Small intestine (tissue), 16 donors: ENCODE measurements at places on chromosomes 7 and 10. TPM values are rescaled to one million over a fixed set of nuclear protein-coding genes. Genes with fewer than 3 reads are reported as not detected.

DNA sequence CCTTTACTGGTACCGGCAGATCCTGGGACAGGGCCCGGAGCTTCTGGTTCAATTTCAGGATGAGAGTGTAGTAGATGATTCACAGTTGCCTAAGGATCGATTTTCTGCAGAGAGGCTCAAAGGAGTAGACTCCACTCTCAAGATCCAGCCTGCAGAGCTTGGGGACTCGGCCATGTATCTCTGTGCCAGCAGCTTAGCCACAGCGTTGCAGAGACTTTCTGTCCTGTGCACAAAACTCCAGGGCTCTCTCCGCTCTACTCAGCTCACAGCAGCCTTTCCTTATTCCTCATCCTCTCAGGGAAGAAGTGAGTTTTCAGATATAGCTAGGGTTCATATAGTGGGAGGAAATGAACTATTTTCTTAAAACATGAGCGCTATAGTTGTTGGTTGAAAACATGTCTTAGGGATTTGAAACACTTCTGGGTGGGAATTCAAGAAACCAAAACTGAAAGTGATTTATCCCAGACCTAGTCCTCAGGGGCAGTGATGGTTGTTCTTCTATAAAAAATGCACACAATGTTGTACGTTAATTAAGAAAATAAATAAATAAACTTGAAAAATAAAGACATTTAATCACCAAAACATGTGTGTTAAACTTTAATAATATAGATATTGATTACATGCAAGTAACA is 150.2 kb upstream of the PRSS58 start:
- no peak overlapping the region for H3K27ac ChIP-seq
- H3K36me3 ChIP-seq: no peaks in the 10 kb centered on the region
- no peaks in the 10 kb centered on the region for H3K27me3 ChIP-seq

DNA sequence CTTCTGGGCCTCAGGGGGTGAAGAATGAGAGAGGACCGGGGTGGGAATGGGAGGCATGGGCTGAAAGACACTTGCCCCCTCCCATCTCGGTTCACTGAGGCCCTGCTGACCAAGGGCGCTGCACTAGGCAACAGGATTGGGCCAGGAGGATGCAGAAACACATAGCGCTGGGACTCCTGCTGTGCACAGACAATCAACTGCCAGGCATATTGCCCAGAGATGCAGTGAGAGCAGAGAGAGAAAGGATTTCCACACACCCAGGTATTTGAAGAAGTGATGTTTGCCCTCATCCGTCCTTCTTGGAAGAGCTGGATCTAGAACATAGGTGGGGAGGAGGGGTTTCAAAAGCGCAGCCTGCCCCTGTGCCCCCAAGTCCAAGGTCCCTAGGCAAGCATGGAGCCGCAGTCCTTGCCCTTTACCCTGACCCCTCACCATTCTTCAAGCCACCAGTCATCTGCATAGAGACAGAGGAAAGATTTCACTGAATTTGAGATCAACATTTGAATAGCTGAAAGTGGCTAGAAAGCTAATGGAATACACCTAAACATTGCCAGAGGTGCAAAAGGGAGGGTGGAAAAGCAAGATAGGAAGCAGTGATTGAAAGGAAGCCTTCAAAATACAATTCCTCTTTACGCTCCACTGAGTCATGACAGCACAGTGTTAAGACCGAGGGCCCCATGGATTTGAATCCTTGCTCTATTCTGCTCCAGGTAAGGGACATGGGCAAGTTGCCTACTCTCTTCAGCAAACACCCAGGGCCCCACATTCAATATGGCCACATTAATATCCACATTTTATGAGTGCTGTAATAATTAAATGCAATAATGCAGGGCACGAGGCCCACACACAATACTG is 44.2 kb upstream of the TNS3 start:
- no peak overlapping the region for H3K27ac ChIP-seq
- no peaks in the 10 kb centered on the region for H3K36me3 ChIP-seq
- no peaks in the 10 kb centered on the region for H3K27me3 ChIP-seq

DNA sequence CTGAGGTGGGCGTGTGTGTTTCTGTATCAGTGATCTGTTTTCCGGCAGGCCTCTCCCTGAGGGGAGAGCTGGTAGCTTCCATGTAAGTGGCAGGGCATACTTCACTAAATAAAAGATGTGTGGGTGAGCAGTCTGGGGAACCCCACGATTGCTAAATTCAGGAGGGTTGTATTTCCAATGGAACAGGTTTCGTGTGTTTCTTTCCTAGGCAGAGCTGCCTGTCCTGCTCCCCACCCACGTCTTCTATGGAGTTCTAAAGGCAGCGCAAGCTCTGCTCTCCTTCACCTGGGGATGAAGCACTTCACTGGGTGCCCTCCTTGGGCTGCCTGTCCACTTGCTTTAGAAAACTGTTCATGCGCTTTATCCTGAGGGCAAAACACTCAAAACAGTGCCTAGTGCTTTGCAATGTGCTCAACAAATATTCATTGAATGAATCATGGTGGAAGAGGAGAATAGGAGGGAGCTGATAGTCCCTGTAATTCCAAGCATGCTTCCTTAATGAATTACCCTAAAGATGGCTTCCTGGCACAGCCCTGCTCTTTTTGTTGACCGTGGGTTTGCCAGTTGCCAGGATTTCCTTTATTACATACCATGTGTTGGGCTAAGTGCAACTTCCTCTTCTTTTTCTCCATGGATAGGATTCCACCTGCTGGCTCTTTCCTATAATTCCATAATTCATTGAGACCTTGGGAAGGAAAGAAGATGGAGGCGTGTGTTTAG is 50.6 kb upstream of the SRPK2 start:
- peak; percentile 30 for DNase-seq
- H3K4me3 ChIP-seq: no peak overlapping the region
- no peaks in the 10 kb centered on the region for H3K4me1 ChIP-seq
- H3K27me3 ChIP-seq: no peaks in the 10 kb centered on the region
- no peak overlapping the region for H3K27ac ChIP-seq

DNA sequence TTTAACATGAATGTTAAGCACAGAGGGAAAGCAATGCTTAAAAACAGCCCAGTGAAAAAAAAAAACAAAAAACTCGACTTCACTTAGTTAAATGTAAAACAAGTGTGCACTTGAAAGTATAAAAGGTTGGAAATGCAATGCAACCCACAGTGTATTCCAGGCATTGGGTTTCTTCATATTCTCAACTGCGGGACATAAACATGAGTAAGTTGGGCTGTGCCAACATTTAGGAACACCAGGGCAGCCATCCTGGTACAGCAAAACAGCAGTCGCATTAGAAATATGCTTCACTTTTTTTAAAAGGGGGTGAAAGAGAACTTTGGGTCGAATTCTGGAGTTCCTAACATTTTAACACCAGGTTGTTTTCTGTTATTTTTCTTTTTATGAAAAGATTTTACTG is 937 bp downstream of the STEAP1 start:
- peak overlapping the region; percentile 26 for H3K4me3 ChIP-seq
- H3K4me1 ChIP-seq: no peaks in the 10 kb centered on the region
- H3K27me3 ChIP-seq: no peaks in the 10 kb centered on the region
- H3K36me3 ChIP-seq: no peaks in the 10 kb centered on the region
- H3K27ac ChIP-seq: no peak overlapping the region
- DNase-seq: no peak

- no peak overlapping the region for H3K27ac ChIP-seq
- H3K4me1 ChIP-seq: no peaks in the 10 kb centered on the region
- no peaks in the 10 kb centered on the region for H3K36me3 ChIP-seq
- H3K4me3 ChIP-seq: no peak overlapping the region
Observed at GRCh38 chr7:11294965-11295364, 321.3 kb downstream of the PHF14 start.

DNA sequence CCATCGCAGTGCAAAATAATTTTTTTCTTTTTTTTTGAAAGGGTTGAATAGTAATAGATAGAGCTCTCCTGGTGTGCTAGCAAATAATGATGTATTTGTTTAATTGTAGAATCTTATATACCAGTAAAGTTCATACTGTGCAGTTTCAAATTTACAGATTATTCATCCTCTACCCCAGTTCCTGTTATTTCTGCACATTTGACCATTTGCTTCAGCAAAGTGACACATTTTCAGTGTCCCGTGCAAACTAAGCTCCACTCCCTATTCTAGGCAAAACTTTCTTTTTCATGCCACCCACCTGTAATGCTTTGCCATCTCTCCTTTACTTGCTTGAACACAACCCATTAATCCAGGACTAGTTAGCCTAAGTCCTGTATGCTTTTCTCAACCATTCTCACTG is 43.0 kb downstream of the SHOC2 start:
- peaks cover 2% of the 10 kb centered on the region for H3K36me3 ChIP-seq
- H3K4me1 ChIP-seq: no peaks in the 10 kb centered on the region
- H3K27ac ChIP-seq: no peak overlapping the region
- DNase-seq: no peak

- no peak overlapping the region for H3K4me3 ChIP-seq
- no peak for DNase-seq
- H3K27me3 ChIP-seq: no peaks in the 10 kb centered on the region
- H3K4me1 ChIP-seq: no peaks in the 10 kb centered on the region
Observed at GRCh38 chr7:33495207-33495606, 365.8 kb downstream of the BBS9 start.

Gene PRSS1
- polyA plus RNA-seq: 28.2 TPM

Gene TEX36
- polyA plus RNA-seq: not detected

Gene C10orf143
- polyA plus RNA-seq: 4.6 TPM

Gene ITGA8
- polyA plus RNA-seq: 13.7 TPM
